Stimulated activated CD8-positive, alpha-beta memory T cell treated with anti-CD3 and anti-CD28 coated beads, Interleukin-7, amount 100 ng/mL, for 1 hour (primary cell): ENCODE measurements at places on chromosomes 7 and 10.
A peak's percentile ranks its signal among the peaks of the same experiment; 100 is the strongest.

GRCh38 chr10:120600871-120601649 is 144.0 kb downstream of the PLPP4 start:
- DNase-seq: no peak

- DNase-seq: no peak
Measured at GRCh38 chr7:22732556-22733126, 5.6 kb downstream of the IL6 start.

DNA sequence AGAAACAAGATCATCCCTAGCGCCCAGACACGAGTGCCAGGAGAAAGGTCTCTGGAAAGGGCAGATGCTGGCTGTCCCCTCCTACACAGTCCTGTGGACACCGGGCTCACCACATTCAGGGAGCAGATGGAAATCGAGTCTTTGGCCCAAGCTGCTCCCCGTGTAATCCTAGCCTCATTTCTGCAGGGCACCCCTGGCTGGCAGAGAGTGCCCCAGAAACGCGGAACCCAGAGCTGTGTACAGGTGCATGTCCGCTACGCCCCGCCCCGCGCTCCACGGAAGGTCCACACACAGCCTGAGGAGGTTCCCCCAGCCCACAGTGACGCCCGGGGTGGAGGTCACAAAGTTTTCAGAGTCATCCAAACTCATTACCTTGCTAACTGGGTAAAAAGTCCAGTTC is 202.8 kb downstream of the MAD1L1 start:
- DNase-seq: no peak

DNA sequence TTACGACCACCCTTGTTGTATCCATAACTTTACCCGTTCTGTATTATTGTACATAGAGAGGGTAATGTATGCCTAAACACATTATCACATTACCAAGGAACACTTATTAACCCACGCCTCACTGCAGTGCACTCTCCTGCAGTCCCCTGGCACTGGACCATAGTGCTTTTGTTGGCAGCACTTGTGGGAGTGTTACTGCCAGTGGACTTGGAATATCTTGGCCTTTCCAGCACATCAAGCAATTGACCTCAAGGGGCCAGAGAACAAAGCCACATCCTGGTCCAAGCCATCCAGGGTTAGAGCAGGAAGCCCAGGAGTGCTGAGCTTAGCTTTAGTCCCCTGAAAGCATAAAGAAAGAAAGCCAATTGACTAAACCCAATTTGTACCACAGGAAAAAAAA is 304.2 kb downstream of the PCDH15 start:
- DNase-seq: no peak

DNA sequence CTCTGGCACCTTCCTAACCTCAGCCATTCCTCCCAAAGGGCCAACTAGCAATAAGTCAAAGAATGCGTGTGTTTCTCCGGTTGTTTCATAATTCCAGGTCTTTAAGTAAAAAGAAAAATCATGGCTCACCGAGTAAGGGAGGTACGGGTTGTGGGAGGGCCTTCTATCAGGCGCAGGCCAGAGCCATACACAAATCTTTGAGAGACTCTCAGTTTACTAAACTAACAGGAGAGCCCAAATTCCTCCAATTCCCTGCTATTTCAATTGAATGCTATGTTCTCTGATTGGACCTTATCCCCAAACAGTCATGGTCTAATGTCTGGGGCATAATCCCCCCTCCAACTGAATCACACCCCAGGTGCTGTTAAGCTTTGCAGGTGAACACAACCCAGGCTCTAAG is 26.2 kb upstream of the SLF2 start:
- DNase-seq: no peak

DNA sequence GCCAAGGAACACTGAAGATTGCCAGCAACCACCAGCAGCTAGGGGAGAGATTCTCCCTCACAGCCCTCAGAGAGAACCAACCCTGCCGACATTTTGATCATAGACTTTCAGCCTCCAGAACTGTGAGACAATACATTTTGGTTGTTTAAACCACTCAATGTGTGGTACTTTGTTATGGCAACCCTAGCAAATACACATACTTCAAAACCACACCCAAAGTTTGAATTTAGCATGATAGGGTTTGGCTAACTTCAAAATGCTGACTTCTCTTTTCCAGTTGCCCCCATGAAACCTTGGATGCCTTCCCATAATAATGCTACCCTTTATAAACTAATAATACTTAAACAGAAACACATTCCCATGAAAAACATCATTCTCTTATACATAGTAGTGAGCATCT is 149.8 kb downstream of the DGKI start:
- no peak for DNase-seq

DNA sequence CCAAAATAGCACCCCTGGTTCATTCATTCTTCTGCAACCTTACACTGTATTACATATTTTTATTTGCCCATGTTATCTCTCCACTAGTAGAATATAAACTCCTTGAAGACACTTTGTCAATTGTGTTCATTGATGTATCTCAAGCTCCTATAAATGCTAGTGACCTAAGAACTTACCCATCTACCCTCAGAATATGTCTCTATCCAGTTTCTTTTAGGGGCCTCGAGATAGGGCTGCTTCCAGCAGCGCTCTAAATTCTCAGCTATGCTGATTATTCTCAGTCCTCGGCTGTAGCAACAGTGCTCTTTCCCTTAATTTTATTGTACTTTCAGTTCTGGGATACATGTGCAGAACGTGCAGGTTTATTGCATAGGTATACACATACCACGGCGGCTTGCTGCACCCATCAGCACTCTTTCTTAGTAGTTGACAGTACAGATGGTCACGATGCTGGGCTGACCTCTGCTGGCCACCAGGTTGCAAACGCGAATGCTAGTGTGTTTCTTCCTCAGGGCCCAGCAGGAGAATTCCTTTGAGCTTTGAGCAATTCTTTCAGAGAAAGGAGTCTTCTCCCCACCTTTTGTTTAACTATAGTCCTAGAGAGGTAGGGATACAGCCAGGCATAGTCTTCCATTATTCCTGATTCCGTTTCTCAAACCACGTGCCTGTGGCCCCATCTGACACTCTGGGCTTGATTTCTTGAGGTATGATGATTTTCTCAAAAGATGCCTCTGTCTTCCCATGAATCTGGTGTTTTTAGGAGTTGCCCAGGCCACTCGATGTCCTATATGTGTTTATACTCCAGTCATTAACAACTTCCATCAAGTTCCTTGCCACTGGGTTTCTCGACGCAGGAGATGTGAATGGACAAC is 49.1 kb upstream of the CDC14C start:
- no peak for DNase-seq

DNA sequence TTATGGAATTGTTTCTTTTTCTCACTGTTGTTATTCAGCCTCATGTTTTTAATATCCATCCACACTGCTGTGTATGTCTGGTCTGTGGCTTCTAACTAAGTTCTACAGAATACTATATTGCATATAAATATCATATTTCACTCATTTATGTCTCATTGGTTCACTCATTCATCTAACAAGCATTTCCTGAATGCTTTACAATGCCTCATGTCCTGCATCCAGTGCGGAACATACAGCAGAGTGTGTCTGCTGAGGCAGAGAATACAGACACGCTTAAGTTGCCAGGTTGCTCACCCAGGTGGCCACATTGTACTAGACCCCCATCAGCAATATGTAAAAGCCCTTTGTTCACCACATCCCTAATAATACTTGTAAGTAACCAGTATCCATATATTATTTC is 111.8 kb upstream of the CNTNAP2 start:
- no peak for DNase-seq

GRCh38 chr7:114788706-114789105 is 133.2 kb upstream of the MDFIC start:
- DNase-seq: no peak

DNA sequence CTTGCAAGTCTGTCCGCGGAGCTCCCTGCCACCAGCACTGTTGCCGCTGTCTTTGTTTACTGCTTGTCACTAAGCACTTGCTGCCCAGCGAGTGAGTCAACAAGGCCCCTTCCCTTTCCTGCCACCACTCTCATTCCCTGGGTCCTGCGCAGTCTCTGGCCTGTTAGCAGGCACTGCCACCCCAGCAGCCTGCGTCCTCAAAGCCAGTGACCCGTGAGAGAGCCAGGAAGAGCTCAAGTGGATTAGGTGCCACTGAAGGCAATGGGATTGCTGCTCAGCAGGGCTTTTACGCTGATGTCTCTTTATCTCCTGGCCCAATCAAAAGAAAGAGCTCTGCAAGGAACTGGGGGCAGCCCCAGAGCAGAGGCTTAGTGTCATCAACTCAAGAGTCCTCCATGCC is at the start of gene FRMPD2:
FRMPD2 (minus strand) TSS at position 61 of the 400 bp plus-strand sequence. CDS start 129 bp downstream, outside the sequence.
- no peak for DNase-seq

GRCh38 chr7:123431075-123431614 is 103.2 kb downstream of the IQUB start:
- DNase-seq: no peak

GRCh38 chr7:155425887-155426286 is 32.0 kb upstream of the EN2 start:
- DNase-seq: no peak

GRCh38 chr7:50349963-50350944 is 45.7 kb downstream of the IKZF1 start:
- peak; percentile 44 for DNase-seq
